Stomach (tissue), 19 donors: ENCODE measurements at places on chromosomes 3 and 15. TPM values are rescaled to one million over a fixed set of nuclear protein-coding genes. Genes with fewer than 3 reads are reported as not detected.

Gene PTPRG
- 12.5 TPM for total RNA-seq

Gene RARRES1
- total RNA-seq = 12.1 TPM

Gene CAMP
- total RNA-seq = not detected

Gene CHRNA3
- total RNA-seq = not detected

Gene AADACL2
- total RNA-seq = not detected

Gene MYO5A
- 13.8 TPM for total RNA-seq

Gene IMPG2
- total RNA-seq = 0.43 TPM

Gene COLQ
- 1.2 TPM for total RNA-seq

Gene MAGEL2
- total RNA-seq = not detected

Gene RLBP1
- not detected for total RNA-seq

Gene SI
- not detected for total RNA-seq

Gene NIPA2
- total RNA-seq = 97.0 TPM

Gene POLQ
- 0.45 TPM for total RNA-seq

Gene TMEM207
- not detected for total RNA-seq

Gene SCN5A
- total RNA-seq = not detected

Gene GOLGA6A
- 1.1 TPM for total RNA-seq

Gene PRKCI
- 78.4 TPM for total RNA-seq

Gene ZFYVE19
- total RNA-seq = 18.7 TPM

Gene INSYN1
- 9.3 TPM for total RNA-seq

Gene XCR1
- under 0.01 TPM for total RNA-seq

Gene ADAMTSL3
- total RNA-seq = 4.3 TPM

Gene NPTN
- total RNA-seq = 119 TPM

Gene TEX55
- total RNA-seq = not detected

Gene FGF7
- total RNA-seq = 46.7 TPM

Gene NR2E3
- not detected for total RNA-seq

Gene LMAN1L
- total RNA-seq = not detected

Gene DGKG
- 13.4 TPM for total RNA-seq

Gene MRPL46
- total RNA-seq = 54.7 TPM

Gene OCA2
- total RNA-seq = not detected

Gene CXCR6
- 1.1 TPM for total RNA-seq

Gene ECE2
- total RNA-seq = 2.9 TPM

Gene RHOV
- 3.2 TPM for total RNA-seq

Gene BMF
- 11.7 TPM for total RNA-seq

Gene BCL2A1
- 2.8 TPM for total RNA-seq

Gene SRGAP3
- total RNA-seq = 24.9 TPM

Gene KLF13
- 60.8 TPM for total RNA-seq

Gene GOLGA8Q
- not detected for total RNA-seq

Gene MST1R
- total RNA-seq = 22.4 TPM

Gene C2CD4A
- total RNA-seq = not detected

Gene MUSTN1
- total RNA-seq = 24.1 TPM

Gene CATSPER2
- total RNA-seq = 0.45 TPM

Gene CISH
- 5.5 TPM for total RNA-seq

Gene DUOX1
- 111 TPM for total RNA-seq

Gene CHST13
- total RNA-seq = not detected

Gene CHRM5
- not detected for total RNA-seq

Gene ITIH3
- total RNA-seq = 3.5 TPM

Gene SGO1
- total RNA-seq = 0.45 TPM

Gene FBXO22
- 30.1 TPM for total RNA-seq
